ENCODE measurements at places on chromosomes 13 and 19.

DNA sequence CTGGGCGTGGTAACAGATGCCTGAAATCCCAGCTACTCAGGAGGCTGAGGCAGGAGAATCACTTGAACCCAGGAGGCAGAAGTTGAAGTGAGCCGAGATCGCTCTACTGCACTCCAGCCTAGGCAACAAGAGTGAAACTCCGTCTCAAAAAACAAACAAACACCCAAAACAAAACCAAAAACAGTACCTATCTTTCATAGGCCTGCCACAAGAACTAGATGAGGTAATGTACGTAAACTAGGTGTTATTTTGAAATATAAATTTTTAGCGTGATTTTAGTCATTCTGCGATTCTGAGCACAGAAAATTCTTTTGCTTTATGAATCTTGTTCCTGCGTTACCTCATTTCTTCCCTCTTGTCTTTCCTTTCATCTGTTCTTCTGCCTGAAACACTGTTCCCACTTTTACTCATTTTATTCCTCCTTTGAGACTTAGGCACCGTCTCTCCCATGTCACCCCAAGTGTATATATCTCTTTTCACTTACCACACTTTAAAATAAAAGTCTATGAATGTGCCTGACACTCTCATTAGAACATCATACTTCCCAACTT, 238.2 kb upstream of the HTR2A start:
- no peak for DNase-seq

DNA sequence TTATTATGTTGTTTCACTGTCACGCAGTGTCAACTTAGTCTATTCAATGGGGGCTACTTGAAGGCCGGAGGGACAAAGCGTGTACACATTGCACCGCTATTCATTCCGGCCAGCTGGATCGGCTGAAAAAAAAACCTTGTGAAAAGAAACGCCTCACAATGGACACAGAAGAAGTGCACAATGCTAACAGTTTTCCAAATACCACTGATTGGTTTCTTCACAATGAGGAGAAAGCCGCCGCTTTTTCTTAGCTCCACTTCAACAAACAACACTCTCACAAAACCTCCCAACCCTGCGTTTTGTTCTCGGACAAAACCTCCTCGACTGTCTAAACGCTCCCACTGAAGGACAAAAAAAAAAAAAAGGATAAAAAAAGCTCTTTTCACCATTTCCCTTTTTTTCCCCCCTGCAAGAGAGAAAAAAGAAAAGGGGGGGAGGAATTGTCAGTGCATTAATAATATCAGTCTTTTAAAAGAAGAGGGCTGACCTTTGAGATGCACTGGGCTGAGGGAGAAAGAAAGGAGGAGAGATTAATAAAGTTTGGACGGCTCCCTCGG, 5.4 kb downstream of the SOX21 start:
- no peak for DNase-seq

GRCh38 chr13:26722321-26722720, 38.3 kb downstream of the GPR12 start:
- no peak for DNase-seq

DNA sequence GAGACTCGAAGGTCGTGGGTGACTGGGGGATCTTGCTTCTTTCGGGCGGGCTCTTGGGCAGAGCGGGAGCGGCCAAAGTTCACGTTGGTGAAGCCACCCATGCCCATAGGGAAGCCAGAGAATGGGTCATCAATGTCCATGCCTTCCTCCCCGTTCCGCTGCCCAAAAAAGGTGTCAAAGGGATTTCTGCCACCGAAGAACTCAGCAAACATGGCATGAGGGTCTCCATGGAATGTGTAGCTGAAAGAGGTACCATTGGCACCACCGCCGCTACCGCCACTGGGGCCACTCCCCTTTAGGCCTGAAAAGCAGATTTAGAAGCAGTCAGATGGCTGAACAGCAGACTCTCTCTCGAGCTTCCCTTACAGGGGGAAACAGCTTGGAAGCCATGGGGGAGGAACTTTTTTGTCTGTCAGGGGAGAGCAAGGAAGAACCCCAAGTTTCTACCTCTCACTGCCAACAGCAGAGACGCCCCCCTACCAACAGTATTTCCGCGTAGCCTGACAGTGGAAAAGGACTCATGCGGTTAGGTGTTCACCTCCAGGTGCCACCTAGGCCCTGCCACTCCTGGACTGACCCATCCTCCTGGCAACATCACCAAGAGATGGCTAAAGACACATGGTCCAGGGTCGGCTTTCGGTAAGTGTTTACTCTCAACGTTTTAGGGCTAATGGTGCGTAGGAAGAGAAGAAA, 1.3 kb downstream of the DNAJB1 start:
- DNase-seq, result peak; percentile 25

DNA sequence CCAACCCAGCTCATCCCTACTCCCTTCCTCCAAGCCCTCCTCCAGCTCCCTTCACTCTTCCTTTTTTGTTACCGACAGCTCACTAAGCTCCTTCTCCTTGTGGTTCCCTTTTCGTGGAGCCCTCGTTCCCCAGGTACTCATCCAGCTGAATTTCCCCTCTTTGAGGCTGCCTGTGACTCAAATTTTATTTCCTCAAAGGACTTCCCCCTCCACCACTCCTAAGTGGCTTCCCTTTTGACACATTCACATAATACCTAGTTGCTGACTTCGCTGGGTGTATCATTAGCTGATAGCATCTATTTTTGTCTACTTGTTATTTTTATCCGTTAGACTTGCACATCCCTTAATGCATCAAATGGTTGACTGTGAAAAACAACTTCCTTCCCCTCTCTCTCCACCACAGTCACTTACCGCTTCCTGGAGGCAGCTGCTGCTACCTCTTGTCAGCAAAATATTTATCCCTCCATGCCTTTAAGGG, 14.5 kb downstream of the FFAR2 start:
- DNase-seq, result no peak

DNA sequence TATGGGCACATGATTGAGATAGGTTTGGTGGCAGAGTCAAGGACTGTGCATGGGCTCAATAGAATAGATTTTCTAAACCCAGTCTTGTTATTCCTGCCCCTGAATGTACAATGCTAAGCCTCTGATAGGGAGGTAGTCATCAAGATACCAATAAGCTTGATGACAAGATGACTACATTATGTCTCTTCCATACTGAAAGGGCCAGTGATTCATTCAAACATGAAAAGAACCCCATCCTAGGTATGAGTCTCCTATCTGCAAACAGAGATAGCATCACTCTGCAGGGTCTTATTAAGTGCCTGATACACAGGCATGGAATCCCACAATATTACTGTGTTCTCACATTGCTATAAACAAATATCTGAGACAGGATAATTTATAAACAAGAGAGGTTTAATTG, 40.3 kb upstream of the UFM1 start:
- DNase-seq, result no peak

GRCh38 chr19:36527873-36528193, 238 bp downstream of the ZNF260 start:
- DNase-seq, result no peak

DNA sequence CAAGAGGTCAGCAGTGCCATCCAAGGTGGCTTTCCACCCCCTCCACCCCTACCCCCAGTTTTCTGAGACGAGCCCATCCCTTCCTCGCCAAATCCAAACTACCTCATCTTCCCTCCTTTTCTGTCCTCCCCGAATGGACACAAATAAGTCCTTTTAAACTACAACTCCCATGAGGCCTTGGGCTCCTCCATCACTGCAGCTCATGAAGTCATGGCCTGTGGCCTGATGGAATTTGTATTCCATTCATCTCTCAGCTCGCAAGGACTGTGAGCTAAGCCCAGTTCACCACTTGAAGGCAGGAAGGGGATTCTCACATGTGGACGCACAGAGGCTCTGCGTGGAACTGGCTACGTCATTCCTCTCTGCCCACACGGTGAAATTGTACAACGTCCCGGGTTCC, 12.5 kb downstream of the PTPRH start:
- DNase-seq, result peak; percentile 12

DNA sequence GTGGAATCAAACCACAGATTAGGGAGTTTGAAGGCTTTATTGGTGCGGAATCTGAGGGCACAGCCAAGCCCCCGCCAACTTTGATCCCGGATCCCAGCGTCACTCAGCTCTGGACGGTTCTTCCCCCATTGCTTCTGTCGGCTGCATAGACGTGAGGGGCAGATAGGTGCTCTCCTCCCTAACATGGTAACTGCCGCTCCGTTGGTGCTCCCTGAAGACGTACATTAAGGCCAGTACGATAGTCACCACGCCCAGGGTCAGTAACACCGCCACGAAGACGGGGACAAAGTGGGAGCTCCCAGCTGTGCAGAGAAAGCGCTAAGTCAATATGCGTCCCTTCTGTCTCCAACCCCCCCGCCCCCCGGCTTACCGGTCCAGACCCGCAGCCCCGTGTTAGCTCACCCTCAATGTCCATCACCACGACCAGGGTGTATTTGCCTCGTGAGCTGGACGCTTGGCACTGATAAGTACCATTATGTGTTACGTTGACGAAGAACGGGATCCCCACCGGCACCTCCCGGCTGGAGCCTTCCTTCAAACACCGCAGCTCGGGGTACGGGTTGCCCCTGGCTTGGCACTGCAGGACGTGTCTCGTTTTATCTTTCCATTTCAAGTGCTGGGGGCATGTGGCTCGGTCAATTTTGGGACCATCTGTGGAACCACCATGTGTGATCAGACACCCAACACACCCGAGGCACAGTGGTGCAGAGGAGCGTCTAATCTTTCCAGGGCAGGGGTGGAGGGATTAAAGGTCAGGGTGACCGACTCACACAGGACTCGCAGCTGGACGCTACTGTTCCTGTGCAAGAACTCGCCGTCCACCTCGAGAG, 644 bp upstream of the RAVER1 start:
- DNase-seq, result peak; percentile 15

DNA sequence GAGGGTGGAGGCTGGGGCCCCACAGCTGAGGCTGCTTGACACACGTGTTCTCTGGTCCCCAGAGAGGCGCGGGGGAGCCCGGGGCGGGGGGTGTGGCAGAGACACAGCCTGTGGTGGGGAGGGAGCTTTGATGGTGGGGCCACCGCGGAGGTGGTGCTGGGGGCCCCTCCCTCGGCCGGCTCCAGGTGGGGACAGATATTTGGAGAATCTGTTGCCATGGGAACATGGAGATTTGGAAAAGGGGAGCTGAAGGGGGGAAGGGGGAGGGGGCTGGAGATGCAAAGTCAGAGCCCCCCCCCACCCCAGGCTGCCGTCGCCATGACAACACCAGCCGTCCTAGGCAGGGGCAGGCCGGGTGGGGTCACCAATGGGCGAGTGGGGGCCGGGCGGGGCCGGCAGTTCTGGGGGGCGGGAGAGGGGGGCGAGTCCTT, 1.2 kb downstream of the PRKCG start:
- no peak for DNase-seq

DNA sequence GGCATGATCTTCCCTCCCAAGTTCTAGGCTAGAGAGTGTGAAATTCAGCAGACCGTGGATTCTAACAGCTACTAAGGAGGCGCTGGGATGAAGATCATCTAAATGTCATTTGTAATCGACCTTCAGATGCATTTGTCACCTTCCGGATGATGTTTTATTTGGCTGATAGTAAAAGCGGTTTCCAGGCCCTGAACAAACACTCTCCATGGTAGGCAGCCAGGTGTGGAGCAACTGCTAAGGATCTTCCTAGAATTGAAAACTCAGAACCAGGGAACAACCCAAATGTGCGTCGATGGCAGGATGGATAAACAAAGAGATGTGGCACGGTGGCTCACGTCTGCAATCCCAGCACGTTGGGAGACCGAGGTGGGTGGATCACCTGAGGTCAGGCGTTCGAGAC, 107.2 kb upstream of the CACNA1A start:
- DNase-seq, result no peak

DNA sequence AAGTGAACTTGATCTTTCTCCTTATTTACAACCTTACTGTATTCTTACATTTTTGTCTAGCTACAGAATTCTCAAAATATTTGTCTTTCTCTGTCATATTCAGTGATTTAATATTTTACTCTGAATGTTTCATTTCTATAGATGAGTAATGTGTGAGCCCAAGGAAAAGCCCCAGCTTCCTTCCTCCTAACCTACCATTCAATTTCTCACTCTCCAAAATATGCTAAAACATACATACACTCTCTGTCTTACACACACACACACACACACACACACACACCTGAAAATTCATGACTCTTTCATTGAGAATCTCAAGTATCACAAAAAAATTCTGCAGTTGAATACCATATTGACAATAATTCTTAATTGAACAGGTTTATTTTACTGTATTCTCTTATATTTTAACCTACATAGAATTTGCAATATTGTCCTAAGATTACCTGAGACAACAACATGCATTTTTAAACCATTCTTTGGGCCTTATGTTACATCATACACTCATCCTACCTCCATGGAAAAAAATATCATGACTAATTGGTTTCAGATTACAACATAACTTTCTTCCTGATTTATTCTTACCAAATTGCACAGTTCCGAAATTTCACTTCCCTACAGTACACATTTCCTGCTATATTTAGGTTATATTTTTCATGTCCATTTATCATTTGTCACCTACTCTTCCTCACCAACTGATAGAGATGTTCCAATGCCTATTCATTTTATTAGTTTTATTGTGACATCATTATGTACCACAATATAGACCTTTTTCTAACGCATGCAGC, 1965.6 kb upstream of the PCDH20 start:
- peak; percentile 6 for DNase-seq

DNA sequence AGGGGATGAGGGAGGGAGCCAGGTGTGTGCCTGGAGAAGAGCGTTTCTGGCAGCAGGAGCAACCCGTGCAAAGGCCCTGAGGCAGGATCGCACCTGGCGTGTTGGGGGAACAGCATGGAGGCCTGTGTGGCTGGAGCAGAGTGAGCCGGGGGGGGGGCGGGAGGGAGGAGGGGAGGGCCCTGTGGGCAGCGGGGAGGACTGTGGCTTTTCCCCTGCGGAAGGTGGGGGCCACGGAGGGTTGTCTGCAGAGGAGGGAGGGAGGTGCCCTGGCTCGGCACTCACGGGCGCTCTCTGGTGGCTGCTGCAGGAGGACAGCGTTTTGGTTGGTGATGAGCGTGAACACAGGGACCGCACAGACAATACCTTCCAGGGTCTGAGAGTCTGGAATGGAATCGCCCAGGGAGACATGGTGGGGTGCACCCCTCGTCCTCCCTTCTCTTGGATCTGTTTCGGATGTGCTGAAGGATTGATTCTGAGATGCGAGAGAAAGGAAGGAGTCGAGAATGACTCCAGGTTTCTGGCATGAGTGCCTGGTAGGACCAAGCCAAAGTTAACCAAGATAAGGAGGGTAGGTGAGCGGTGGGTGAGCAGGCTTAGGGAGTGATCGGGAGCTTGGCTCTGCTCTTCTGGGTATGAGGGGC, 6.5 kb downstream of the RAB11B start:
- peak; percentile 53 for DNase-seq

GRCh38 chr19:39415111-39416046, 2.9 kb downstream of the PLEKHG2 start:
- DNase-seq, result no peak
